ENCODE measurements at places on chromosomes 5 and 9. TPM values are rescaled to one million over a fixed set of nuclear protein-coding genes. Genes with fewer than 3 reads are reported as not detected.

- no peak for DNase-seq
These were observed 88.4 kb upstream of the CCDC152 start for GRCh38 chr5:42668254-42668653.

The LCN10 gene
- total RNA-seq = not detected

The ST6GALNAC4 gene
- total RNA-seq = 28.7 TPM

The HTR1A gene
- not detected for total RNA-seq

DNA sequence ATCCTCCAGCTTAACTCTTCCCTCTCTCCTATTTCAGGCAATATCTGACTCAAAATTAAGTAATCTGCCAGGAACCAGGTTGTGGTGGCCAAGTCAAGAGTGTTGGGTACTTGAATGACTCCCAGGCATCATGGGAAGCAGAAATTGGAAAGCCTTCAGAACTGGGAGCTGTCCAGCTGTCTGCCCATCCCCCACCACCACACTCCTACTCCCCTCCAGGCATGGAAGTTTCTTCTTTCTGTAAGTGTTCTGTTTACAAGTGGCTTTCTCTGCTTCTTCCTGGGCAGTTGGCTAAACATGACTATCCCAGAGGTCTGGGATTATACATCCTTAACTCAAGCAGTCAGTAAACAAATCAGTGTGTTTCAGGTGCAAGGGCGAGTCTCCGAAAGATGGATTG lies 14.6 kb upstream of the PBX3 start:
- H3K4me1 ChIP-seq = no peaks in the 10 kb centered on the region
- H3K27me3 ChIP-seq = no peaks in the 10 kb centered on the region
- H3K4me3 ChIP-seq = no peak overlapping the region
- H3K27ac ChIP-seq = no peak overlapping the region

DNA sequence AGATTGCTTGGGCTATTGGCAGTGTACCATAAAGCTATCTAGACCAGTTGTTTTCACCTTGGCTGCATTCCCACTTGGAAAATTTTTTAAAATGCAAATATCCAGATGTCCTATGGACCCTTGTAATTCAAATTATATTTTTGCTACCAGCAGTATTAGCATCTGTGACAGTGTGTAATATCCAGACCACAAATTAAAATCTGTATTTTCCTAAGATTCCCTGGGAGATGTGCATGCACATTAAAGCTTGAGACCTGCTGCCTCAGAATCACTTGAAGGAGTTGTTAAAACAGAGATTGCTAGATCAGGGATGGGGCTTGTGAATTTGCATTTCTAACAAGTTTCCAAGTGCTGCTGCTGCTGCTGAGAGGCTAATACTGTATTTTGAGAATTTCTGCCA lies 381.2 kb upstream of the PDE4D start:
- H3K36me3 ChIP-seq = no peaks in the 10 kb centered on the region
- no peaks in the 10 kb centered on the region for H3K27me3 ChIP-seq
- H3K27ac ChIP-seq = no peak overlapping the region
- no peak for DNase-seq
- H3K4me3 ChIP-seq = no peak overlapping the region
- no peaks in the 10 kb centered on the region for H3K4me1 ChIP-seq

DNA sequence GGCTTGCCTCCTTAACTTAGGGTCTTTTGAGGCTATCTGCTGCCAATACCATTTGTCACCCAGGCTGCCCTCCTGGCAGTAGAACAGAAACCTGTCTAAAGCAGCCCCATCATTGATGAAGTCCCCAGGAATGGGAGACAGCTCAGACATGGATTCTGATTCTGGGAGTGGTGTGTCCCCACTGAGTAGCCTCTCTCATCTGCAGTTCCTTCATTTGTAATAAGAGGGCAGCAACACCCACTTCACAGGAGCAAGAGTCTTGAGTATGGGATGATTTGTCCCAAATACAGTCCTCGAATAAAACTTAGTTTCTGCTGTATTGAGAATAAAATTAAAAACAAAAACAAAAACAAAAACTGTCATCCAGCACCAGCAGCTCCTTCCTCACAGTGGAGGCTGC lies 167.6 kb downstream of the ASTN2 start:
- H3K27ac ChIP-seq = no peak overlapping the region
- H3K4me3 ChIP-seq = no peak overlapping the region
- no peaks in the 10 kb centered on the region for H3K4me1 ChIP-seq
- H3K36me3 ChIP-seq = no peaks in the 10 kb centered on the region

- H3K36me3 ChIP-seq = peaks cover 98% of the 10 kb centered on the region
- peak; percentile 36 for DNase-seq
- no peak overlapping the region for H3K4me3 ChIP-seq
- H3K27ac ChIP-seq = no peak overlapping the region
- peaks cover 5% of the 10 kb centered on the region for H3K4me1 ChIP-seq
These were observed 70.0 kb downstream of the SECISBP2 start for GRCh38 chr9:89388084-89388867.

DNA sequence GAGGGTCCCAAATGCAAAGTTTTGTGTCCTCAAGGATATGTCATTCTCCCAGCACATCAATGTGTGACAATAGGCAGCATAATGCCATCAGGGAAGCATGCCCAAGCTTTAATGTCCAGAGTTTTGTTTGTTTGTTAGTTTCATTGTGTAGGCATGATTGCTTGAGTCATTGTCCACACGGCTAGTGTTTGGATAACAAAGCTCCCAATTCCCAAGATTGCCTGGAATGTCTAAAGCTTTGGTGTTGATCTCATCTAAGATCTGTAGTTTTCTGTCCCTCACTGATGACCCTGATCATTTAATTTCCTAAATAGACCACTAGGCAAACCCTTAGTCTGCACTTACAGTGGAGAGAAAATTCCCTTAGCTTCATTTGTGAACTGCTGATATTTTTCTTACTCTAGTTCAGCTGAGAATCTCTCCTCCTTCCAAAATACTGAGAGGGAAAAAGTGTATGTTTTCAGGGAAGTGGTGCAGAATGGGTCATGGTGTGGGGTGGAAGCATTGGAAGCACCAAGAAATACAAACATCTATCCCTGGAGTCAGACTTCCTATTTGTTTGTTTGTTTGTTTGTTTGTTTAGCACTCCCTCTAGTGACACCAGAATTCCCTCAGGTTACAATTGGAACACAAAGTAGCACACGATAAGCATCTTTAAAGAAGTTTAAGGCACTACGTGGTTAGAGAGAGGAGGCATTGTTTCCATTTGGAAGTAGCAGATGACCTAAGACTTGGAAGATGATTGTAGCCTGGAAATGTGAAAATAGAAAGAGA lies 127.1 kb downstream of the PRDM6 start:
- H3K4me1 ChIP-seq = no peaks in the 10 kb centered on the region
- no peak overlapping the region for H3K27ac ChIP-seq
- DNase-seq = no peak

DNA sequence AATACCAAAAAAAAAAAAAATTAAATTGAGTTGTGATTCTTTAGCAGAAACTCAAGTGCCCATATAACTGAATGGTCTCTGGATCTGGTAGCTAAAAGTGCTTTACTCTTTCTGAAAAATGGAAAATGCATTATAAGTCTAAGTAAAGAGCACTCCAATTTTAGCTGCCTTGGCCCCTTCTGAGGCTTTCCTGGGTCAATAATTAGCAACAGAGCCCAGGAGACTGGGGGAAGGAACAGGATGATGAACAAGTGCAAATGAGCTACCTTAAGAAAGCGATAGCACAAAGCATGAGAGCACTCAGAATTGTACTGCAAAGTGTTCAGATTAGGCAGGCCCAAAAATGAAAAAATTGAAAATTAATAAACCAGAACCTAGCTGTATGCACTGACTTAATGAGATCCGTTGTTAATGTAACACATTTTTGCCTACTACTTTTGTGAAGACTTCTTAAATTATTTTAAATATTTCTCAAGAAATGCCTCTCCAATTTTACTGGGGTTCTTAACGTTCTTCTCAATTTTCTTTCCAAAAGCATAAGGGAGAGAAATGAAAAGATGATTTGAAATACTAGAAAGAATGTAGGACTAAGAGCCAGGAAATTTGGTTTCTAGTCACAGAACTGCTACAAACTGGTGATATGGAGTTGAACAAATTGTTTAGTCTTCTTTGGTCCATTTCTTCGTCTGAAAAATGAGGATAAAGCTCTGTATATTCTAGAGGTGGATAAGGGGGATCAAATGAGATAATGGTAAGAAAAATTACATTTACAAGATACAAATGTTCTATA lies 566.1 kb downstream of the PDE4D start:
- H3K36me3 ChIP-seq = no peaks in the 10 kb centered on the region
- no peaks in the 10 kb centered on the region for H3K4me1 ChIP-seq
- H3K27me3 ChIP-seq = no peaks in the 10 kb centered on the region

- H3K4me3 ChIP-seq = no peak overlapping the region
These were observed 134.0 kb upstream of the VCAN start for GRCh38 chr5:83337453-83338035.

GRCh38 chr5:90014420-90014819 lies 395.1 kb downstream of the CETN3 start:
- H3K27ac ChIP-seq = no peak overlapping the region
- no peak for DNase-seq
- no peak overlapping the region for H3K4me3 ChIP-seq
- H3K27me3 ChIP-seq = no peaks in the 10 kb centered on the region
- H3K4me1 ChIP-seq = no peaks in the 10 kb centered on the region
- no peaks in the 10 kb centered on the region for H3K36me3 ChIP-seq

The SPINK6 gene
- not detected for total RNA-seq

DNA sequence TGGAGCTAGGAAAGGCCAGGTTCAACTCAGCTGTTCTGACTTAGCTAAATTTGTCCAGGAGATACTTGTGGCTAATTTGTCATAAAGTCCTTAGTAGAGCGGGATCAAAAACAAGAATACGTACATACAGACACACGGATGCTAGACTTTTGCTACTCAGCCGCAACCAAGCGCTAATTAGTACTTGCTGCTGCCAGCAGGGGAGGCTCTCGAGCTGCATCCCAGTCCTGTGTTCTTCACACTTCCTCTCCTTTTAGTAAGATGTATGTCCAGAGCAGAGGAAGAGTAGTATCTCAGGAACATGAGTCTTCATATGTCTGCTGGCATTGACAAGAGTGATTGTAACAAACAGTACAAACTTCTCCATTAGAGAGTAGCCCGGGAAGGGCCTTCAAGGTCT lies 58.3 kb downstream of the CYFIP2 start:
- H3K36me3 ChIP-seq = peaks cover 96% of the 10 kb centered on the region
- peaks cover 19% of the 10 kb centered on the region for H3K4me1 ChIP-seq
- no peak overlapping the region for H3K27ac ChIP-seq
- H3K4me3 ChIP-seq = no peak overlapping the region
- no peaks in the 10 kb centered on the region for H3K27me3 ChIP-seq
- no peak for DNase-seq

The FSD1L gene
- total RNA-seq = 0.38 TPM

The LHX3 gene
- 0.16 TPM for total RNA-seq

DNA sequence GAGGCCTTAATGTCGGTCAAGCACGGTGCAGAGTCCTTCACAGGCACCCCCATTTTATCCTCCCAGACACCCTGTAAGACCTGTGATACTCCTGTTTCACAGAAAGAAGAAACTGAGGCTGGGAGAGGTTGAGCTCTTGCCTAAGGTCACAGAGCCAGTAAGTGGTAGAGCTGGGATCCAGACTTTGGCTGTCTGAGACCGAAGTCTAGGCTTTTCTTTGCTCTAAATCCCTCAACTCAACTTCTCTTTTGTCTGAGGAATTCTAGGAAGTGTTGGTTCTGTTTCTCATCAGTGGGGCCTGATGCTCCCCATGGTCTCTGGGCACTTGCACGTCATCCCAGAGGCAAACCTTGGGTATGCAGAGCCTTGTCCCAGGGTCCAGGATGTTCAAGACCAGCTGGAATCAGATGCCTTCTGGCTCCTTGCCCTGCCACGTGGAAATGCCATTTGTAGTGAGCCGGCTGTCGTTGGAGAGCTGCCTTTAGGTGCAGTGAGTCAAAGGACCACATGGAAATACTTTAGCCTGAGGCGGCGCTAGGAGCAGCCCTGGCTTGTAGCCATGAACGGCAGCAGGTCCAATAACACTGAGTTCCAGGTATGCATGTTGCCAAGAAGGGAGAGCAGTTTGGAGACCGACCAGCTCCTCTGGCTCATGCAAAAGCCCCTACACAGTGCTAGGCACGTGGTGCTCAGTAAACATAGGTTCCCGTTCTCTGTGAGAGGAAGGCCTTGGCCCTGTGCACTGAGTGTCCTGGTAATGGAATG lies 9.2 kb downstream of the DCANP1 start:
- H3K27me3 ChIP-seq = peaks cover 9% of the 10 kb centered on the region
- H3K36me3 ChIP-seq = no peaks in the 10 kb centered on the region
- H3K4me1 ChIP-seq = no peaks in the 10 kb centered on the region
- no peak for DNase-seq
- H3K27ac ChIP-seq = no peak overlapping the region

DNA sequence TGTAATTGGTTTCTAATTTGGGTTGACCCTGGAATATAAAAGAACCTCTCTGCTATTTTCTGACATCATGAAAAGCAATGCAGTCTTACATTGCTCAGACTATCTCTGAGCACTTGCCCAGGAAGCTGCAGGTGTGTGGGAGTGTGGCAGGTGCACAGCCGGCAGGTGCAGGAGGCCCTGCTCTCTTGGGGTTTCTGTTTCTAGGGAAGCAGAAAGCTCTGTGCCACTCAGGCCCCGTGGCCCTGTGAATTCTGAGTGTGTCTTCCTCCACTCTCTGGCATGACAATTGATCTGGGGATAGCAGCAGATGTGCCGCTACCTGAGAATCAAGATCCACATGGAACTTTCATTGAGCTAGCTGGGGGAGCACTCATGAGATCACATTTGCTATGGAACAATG lies 45.7 kb upstream of the IRX2 start:
- H3K27me3 ChIP-seq = no peaks in the 10 kb centered on the region
- no peak overlapping the region for H3K4me3 ChIP-seq
- no peak for DNase-seq
- H3K36me3 ChIP-seq = no peaks in the 10 kb centered on the region

The SHC3 gene
- not detected for total RNA-seq

The PCDHB14 gene
- not detected for total RNA-seq

GRCh38 chr5:145912019-145912418 lies 24.4 kb upstream of the SH3RF2 start:
- H3K27ac ChIP-seq = no peak overlapping the region
- H3K4me3 ChIP-seq = no peak overlapping the region
- H3K36me3 ChIP-seq = no peaks in the 10 kb centered on the region
- no peaks in the 10 kb centered on the region for H3K4me1 ChIP-seq

DNA sequence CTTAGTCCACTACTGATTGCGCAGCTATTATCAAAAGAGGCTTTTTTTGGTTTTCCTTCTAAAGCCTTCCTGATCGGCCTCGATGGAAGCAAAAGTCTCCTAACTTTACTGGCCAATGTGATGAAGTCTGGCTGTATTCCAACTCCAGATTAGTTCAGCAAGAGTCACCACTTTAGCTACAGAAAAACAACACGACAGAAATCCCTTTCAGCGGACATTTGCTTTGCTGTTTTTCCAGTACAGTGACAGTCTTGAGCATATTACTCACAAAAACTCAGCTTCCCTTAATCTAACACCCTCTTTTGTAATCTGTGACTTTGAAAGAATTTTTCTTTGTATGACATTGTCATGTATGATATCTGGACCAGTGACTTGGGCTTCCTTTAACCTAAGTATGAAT lies 95.7 kb downstream of the HOMER1 start:
- H3K27ac ChIP-seq = no peak overlapping the region
- H3K4me1 ChIP-seq = no peaks in the 10 kb centered on the region
- H3K36me3 ChIP-seq = no peaks in the 10 kb centered on the region
